ENCODE measurements at places on chromosomes 2 and 18.

GRCh38 chr18:2971741-2972552 is 41.0 kb downstream of the LPIN2 start:
- no peak for DNase-seq

DNA sequence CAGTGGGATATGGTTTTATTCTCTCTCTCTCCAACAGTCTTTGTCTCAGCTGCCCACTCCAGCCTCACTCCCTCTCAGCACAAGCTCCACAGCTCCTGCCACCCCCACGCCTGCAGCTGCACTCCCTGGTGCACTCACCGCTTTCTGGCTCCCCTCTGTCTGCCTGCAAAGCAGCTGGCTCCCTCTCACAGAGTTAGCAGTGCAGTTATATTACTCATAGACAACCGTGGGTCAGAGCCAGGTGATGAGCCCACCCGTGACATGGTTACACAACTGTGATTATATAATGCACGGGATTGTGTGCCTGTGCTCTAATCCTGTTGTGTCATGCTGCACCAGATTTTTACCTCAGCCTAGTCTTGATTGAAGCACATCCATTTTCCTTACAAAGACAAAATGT is 276.9 kb upstream of the CHAC2 start:
- no peak for DNase-seq

DNA sequence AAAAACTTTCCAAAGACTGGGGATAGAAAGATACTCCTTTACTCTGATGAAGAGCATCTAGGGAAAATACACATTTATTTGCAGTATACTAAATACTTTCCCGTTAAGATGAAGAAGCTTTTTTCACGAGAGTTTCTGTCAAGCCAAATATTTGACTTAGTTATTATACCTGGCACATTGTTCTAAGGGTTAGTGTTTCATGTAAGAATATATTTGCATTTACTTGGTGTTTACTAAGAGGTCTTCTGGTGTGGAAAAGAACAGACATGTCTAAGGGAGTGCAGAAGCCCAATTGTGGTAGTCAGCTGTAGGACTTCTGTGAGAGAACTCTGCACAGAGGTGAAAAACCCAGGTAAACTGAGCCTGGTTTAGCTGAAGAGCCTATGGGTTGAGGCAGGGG is 457.6 kb upstream of the SOX11 start:
- DNase-seq = no peak

DNA sequence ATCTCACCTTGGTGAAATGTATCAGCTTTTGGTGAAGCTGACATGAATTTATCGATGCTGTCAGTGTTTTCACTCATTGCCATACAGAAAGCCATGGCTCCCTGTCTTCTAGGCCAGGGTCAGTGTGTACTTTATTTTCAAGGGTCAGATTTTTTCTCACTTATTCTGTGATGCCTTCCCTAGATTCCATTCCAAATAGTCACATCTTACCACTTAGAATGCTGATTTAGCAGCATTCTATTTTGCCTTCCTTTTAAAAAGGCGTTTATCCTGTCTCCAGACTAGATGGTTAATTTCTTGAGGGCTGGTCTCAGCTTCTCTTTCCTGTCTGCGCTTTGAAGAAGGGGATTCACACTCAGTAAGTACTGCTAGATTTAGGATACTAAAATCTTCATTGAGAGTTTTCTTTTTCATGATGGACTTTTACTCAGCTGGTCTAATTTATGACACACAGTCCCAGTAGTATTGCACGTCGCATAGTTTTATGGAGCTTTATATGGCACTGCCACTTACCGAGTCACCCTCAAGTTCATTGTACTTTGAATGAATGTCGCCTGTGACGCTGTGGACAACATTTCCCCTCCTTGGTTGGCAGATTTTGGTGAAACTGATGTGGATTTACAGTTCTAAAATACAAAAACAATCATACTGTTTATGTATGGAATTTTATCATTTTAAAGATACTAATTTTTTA is 194.0 kb downstream of the ZNF407 start:
- DNase-seq = no peak

DNA sequence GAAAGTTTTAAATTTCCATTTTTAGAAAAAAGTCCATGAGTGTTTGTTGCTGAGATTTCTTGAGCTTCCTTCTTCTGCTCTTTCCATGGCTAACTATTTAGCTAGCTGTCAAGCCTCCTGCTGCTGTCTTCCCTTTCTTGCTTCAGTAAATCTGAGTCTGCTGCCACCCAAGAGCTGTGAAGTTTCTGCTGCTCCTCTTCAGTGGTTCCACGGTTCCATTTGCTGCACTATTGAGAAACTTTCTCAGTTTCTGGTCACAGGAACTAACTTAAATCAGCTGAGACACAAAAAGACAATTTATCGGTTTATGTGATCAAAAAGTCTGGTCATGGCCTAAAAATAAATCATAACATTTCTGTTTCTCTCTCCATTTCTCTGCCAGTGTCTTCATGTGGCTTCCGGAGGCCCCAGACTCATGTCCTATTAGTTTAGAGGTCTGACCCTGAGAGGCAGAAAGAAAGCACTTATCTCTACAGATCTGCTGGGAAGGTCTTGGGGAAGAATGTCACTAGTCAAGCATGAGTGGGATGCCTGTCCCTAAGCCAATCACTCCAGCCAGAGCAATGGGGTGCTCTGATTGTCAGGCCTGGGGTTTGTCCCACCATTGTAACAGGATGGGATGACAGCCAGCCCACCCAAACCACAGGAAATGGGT is 73.0 kb upstream of the ARL4C start:
- DNase-seq = no peak

DNA sequence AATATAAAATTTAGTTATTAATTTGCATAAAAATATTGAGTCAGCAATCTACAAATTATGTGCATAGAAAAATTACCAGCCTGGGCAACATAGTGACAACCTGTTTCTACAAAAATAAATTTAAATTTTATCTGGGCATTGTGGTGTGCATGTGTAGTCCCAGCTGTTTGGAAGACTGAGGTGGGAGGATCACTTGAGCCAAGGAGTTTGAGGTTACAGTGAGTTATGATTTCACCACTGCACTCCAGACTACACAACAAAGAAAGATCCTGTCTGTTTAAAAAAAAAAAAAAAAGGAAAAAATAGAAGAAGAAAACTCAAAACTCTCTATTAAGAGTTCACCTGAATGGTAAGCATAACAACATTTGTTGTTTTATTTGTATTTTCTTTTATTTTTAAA is 1048.4 kb upstream of the CDH2 start:
- DNase-seq = no peak

- no peak for DNase-seq
Observed at GRCh38 chr2:10947446-10948187, 35.9 kb downstream of the KCNF1 start.

DNA sequence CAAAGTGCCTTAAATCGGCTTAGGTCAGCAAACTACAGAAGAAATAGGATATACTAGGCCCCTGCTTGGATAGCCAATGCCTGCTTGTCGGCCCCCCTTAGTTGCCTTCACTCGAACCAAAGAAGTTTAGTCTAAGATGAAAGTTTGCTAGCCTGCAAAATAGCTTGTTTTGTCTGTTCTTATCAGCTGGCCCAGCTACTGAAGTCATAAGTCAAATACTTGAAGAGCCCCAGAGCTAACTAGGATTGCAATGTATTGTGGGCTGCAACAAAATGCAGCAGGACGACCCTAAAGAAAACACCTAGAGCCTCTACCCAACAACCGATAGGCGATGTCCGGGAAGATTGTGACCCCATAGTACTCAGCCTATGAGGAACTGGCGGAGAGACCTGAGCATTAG is 183.5 kb upstream of the HS6ST1 start:
- no peak for DNase-seq

- no peak for DNase-seq
Observed at GRCh38 chr2:113167115-113167932, 6.4 kb upstream of the PSD4 start.

GRCh38 chr2:20173496-20174402 is 51.2 kb downstream of the SDC1 start:
- DNase-seq = no peak

GRCh38 chr2:173053043-173053699 is 22.5 kb upstream of the MAP3K20 start:
- DNase-seq = no peak

DNA sequence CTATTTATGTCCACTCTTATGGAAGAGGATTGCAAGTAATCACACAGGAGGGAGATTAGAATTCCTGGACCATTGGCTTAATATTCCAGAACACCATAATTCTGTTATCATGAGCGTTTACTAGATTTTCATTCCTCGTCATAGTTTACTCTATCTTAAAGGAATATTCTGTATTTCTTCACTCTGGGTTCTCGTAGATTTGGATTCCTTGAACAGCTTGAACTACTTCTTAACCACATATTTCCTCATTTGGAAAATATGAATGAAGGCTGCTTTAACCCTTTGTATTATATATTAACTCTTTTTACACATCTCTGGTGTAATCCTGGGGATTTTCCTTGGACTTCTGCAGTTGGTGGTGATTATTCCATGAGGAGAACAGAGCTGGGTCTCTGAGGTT is 46.3 kb upstream of the CCBE1 start:
- no peak for DNase-seq

GRCh38 chr2:62587592-62587991 is 81.6 kb upstream of the TMEM17 start:
- DNase-seq = no peak

- DNase-seq = no peak
Observed at GRCh38 chr2:86498468-86499260, 57.5 kb downstream of the KDM3A start.

GRCh38 chr18:77067291-77068061 is 65.1 kb downstream of the MBP start:
- DNase-seq = no peak

- no peak for DNase-seq
Observed at GRCh38 chr2:138147796-138148195, 183.5 kb downstream of the HNMT start.

DNA sequence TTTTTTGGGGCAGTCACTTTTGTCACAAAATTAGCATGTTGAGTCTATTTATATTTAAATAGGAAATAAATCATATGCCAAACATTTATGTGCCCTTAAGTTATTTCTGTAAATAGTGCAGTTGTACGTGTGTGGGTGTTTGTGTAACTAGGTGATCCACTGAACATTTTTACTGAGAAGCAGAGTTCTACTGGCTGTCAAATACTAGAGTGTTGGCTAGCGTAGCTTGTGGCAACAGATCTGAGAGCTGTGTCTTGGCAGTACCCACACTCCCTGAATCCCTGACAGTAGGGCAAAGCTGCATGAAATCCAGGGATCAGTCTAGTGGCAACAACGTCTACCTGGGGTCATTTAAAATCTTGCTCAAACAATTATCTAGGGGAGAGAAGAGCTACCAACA is 273.1 kb upstream of the SLC8A1 start:
- no peak for DNase-seq

GRCh38 chr2:200705305-200706041 is 106.2 kb upstream of the BZW1 start:
- no peak for DNase-seq

DNA sequence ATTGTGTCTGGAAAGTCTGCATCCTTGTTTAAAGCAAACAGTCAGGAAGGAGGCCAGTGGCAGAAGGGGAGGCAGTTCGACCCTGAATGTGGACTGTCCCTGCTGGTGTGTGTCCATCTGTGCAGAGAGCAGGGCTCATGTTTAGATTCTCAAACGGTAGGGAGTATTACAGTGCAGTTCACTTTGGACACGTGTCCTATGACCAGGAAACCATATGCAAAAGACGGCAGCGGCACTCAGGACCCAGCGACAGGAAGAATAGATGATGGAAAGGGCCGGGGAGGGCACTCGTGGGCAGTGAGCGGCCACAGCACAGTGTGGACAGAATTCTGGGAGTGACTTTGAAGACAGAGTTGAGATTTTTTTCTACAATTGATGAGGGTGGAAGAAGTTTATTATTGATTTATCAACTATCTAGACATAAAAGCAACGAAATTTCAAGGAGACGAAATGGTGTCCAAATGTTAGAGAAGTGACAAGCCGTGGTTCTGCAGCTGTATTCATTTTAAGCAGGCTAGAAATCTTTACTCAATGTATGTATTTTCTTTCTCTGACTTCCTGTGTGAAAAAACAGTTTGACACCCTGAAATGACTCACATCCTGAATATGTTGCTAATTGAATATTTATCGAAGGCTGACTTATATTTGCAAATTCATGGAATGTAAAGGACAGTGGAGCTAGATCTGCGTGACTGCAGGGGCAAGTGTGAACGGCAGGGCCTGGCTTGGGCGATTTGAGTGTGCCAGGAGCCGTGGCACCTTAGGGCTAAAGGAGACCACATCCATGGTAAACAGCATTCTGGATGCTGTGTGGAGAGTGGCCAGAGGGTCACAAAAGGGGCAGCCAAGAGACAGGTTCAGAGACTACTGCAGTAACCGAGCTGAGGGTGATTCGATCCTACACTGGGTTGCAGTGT is 214.2 kb downstream of the PTGR3 start:
- DNase-seq = peak; percentile 13

DNA sequence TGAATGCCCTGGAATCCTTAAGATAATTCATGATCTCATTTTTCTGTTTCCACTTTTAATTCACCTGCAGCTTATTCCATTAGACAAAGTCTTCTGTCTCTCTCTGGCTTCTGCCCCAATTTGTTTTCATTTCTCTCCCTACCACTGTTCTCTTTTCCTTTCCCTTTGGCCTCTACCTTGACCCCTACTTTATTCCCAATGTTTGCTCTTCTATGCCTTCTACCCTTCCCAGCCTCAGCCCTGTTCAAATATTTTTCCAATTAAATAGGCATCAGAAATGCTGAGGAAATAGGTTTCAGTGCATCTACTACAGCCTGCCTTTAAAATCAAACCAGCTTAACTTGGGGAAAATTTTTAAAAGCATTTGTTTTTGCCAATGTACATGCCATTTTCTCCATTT is 443.7 kb upstream of the CWC22 start:
- DNase-seq = no peak

- DNase-seq = no peak
Observed at GRCh38 chr18:3688690-3689089, 238.7 kb downstream of the TGIF1 start.

- DNase-seq = no peak
Observed at GRCh38 chr18:9182852-9183399, 46.3 kb downstream of the ANKRD12 start.

GRCh38 chr2:207683438-207683837 is 28.0 kb upstream of the CCNYL1 start:
- no peak for DNase-seq

DNA sequence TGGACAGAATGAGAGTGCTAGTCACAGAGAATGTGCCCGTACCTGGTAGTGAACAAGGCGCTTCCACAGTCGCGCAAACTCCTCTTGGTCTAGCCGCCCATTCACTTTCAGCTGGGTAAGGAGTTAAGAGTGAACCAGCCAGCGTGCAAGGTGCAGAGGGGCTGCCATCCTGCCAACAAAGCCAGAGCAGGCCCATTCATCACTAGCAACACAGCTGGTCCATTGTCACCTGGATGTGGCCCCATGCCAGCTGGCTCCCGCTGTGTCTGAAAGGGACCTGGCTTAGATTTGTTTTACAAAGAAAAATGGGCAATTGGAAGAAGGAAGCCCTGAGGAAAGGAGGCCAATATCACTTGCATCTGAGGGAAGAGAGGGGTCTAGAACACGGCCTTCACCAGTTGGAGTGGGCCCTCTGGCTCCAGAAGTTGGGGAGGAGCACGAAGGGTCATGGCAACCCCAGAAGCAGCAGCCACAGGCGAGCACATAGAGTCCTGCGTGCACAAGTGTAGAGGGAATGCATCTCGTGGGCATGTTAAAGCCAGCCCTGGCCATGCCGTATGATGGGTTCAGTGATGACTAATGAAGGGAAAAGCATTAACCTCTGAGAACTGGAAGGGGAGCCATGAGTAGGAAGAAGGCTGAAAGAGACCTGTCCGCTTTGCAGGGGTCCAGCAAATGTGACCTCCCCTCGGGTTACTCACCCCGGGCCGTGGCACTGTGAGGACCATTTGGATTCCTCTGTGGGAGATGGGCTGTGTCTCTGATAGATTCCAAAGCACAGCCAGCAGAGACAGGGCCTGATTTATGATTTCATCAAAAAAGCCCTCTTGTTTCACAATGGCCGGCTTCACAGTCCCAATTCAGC is 70.6 kb downstream of the CAPN13 start:
- no peak for DNase-seq
